ENCODE measurements at places on chromosomes 16 and 17. TPM values are rescaled to one million over a fixed set of nuclear protein-coding genes. Genes with fewer than 3 reads are reported as not detected.
A peak's percentile ranks its signal among the peaks of the same experiment; 100 is the strongest.

DNA sequence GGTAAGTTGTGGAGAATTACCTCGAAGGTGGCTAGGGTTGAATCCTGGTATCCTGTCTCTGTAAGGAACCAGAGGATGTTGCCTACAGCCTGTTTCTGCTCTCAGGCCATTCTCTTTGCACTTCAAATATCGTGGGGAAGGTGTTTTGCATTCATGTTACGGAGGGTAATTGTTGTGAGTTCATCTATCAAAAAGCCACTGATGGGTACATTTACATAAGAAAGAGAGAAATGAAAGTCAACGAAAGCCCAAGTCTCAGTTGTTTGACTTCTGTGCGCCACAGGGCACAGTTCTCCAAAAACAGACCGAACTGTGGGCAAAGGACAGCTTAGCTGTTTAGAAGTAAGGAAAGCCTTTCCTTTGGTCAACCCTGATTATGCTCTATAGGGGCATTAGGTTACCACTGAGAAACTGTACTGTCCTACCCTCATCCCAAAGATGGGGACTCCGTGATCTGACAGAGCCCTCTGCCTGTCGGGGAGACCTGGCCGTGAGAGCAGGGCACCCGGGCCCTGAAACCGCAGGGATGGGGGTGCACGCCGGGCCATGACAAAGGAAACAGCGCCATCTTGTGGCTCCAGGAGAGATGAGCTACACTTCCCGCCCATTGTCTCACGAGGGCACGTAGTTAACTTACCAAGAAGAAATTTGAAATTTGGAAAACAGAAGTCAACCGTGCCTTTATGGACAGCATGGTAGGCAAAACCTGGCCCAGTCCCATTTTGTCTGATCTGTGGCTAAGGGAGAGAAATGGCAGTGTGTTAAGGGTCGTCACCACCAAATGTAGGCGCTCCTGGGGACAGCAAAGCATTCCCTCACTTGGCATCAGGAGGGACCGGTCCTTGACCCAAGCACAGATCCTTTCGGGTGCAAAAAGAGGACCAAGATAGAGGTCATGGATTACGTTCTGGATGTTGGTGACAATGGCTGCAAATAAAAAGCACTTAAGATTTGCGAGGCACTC is 74.5 kb upstream of the DYNLRB2 start:
- DNase-seq, result peak; percentile 63
- peaks cover 6% of the 10 kb centered on the region for H3K27me3 ChIP-seq
- no peak overlapping the region for H3K4me3 ChIP-seq
- no peak overlapping the region for H3K27ac ChIP-seq

GRCh38 chr17:35214192-35214591 is 20.0 kb upstream of the SLC35G3 start:
- DNase-seq, result no peak
- H3K27ac ChIP-seq, result peak overlapping the region; percentile 92
- H3K36me3 ChIP-seq, result peaks cover 8% of the 10 kb centered on the region
- H3K4me1 ChIP-seq, result peaks cover 76% of the 10 kb centered on the region
- peak overlapping the region; percentile 71 for H3K4me3 ChIP-seq

- DNase-seq, result no peak
- no peaks in the 10 kb centered on the region for H3K27me3 ChIP-seq
- peaks cover 29% of the 10 kb centered on the region for H3K36me3 ChIP-seq
- H3K27ac ChIP-seq, result peak overlapping the region; percentile 31
These were observed 3.3 kb downstream of the TRPV2 start for GRCh38 chr17:16418685-16419068.

GRCh38 chr16:61564716-61565115 is 471.5 kb downstream of the CDH8 start:
- no peaks in the 10 kb centered on the region for H3K36me3 ChIP-seq
- no peaks in the 10 kb centered on the region for H3K27me3 ChIP-seq

DNA sequence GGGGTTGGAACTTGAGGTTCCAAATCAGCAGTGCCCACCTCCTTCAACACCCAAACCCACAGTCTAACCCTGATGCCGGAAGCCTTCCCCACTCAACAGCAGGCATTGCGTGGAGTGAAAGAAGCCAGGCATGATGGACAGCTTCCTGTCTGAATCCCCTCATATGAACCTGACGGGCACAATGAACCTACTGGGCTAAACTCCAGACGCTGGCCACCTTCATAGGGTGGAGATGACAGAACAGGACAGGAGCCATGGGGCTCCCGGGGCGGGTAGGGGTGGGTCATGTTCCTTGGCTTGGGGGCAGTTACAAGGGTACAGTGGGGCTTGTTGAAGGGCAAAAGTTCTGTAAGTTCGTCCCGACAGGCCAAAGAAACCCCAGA is 460 bp upstream of the HSBP1 start:
- DNase-seq, result no peak
- H3K36me3 ChIP-seq, result peaks cover 16% of the 10 kb centered on the region
- H3K27ac ChIP-seq, result peak overlapping the region; percentile 45
- H3K4me3 ChIP-seq, result peak overlapping the region; percentile 98
- peaks cover 30% of the 10 kb centered on the region for H3K4me1 ChIP-seq

DNA sequence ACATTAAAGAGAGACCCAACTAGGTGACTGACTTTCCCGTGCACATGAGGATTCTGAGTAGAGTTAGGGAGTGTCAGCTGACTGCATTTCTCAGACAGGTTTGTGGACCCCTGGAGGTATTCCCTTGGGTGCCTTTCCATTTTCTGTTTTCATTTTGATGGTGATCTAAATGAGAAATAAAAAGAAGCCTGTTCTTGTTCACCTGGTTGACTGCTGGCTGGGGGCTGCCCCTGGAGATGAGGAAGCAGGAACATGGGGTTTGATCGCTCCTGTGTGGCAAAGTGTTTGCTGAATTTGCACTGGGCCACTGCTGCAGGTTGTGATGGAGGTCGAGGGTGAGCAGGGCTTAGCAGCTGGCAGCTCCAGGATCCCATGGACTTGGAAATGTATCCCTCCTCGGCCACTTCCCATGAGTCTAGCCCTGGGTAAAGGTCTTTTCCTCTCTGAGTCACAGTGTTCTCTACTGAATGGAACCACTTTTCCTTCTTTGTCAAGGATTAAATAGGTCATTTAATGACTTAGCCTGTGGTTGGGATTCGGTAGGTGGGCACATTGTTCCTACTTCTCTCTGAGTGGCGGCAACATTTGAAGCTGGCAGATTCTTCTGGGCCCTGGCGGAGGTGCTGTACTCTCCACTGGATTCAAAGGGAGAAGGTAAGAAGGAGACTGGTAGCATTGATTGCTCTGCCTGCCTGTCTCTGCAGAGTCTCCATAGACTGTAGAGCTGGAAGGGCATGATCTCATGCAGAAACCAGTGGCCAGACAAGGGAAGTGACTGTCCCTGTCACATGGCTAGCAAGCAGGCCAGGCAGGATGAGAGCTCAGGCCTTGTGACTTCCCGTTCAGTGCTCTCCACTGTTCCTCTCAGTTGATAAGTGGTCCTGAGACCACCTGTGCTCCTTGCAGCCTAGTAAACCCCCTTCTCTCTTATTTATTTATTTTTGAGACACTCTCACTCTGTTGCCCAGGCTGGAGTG is 17.9 kb downstream of the SNX29 start:
- peaks cover 5% of the 10 kb centered on the region for H3K4me1 ChIP-seq
- no peaks in the 10 kb centered on the region for H3K27me3 ChIP-seq

DNA sequence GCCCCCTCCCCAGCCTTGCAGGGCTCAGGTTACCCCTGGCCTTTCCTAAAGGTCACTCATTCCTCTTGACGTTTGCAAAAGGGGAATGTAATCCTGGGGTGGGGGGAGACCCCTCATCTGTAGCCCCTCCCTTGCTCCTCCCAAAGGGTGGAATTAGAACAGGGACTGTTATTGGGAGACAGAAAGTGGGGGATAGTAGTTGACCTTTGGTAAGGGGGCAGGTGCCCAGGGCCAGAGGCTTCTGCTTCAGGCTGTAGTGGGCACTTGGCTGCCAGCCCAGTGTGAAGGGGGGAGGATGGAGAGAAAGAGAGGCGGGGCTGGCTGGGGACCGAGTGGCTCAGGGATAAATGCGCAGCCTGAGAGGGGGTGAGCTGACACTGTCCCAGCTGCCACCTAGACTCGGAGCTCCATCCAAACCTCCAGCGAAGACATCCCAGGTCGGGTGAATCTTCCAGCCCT is at the start of gene ENO3:
ENO3 (plus strand) TSS at position 374 of the 459 bp plus-strand sequence. CDS start 711 bp downstream, outside the sequence.
- peak within 1 kb of the TSS; percentile 86 for H3K4me3 ChIP-seq
- H3K4me1 ChIP-seq, result peaks cover 16% of the 10 kb centered on the region
- no peaks in the 10 kb centered on the region for H3K27me3 ChIP-seq
- no peak for DNase-seq
- peaks cover 21% of the 10 kb centered on the region for H3K36me3 ChIP-seq
- peak within 1 kb of the TSS; percentile 92 for H3K27ac ChIP-seq

DNA sequence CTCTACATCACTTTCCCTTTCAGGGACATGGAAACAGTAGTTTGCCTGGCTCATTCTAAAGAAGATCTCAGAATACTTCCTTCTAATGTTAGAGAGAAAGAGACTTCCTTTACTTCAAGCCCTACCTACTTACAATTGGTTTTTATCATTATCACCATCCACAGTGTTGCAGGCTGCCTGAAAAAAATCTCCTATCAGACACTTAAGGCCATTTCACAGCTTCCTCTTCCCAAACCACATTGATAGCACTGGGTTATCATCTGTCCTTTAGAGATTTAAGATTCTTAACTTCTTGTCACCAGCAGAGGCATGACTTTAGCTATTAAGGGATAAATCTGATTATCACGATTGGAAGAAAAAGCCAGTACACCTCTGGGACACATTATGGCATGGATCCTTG is 178.5 kb upstream of the TBX2 start:
- DNase-seq, result no peak
- H3K36me3 ChIP-seq, result peaks cover 17% of the 10 kb centered on the region
- peaks cover 61% of the 10 kb centered on the region for H3K4me1 ChIP-seq
- peak overlapping the region; percentile 90 for H3K27ac ChIP-seq

DNA sequence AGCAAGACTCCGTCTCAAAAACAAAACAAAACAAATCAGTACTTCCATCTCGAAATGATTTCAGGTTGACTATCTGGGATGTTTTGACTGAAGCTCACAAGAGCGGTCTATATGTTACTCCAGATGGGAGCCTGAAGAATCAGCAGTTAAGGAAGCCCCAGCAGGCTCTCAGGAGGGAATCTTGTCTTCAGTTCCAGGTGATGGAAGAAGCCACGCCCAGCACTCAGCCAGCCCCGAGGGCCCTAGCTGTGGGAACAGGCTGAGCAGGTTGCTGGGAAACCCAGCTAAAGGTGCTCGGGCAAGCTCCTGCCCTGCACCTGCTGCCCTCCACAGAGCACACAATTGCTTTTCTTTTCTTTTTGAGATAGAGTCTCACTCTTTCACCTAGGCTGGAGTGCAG is 32.4 kb downstream of the WIPI1 start:
- no peaks in the 10 kb centered on the region for H3K4me1 ChIP-seq
- H3K27me3 ChIP-seq, result no peaks in the 10 kb centered on the region
- no peak overlapping the region for H3K27ac ChIP-seq

GRCh38 chr17:79618383-79619067 is 7.7 kb upstream of the RBFOX3 start:
- peaks cover 8% of the 10 kb centered on the region for H3K27me3 ChIP-seq
- no peaks in the 10 kb centered on the region for H3K4me1 ChIP-seq
- no peak overlapping the region for H3K4me3 ChIP-seq
- no peak overlapping the region for H3K27ac ChIP-seq
- H3K36me3 ChIP-seq, result no peaks in the 10 kb centered on the region
- peak; percentile 4 for DNase-seq

GRCh38 chr17:21280081-21280518 is 4.4 kb upstream of the MAP2K3 start:
- H3K27me3 ChIP-seq, result no peaks in the 10 kb centered on the region
- peak; percentile 93 for DNase-seq
- peaks cover 42% of the 10 kb centered on the region for H3K4me1 ChIP-seq
- H3K36me3 ChIP-seq, result no peaks in the 10 kb centered on the region
- peak overlapping the region; percentile 63 for H3K27ac ChIP-seq

DNA sequence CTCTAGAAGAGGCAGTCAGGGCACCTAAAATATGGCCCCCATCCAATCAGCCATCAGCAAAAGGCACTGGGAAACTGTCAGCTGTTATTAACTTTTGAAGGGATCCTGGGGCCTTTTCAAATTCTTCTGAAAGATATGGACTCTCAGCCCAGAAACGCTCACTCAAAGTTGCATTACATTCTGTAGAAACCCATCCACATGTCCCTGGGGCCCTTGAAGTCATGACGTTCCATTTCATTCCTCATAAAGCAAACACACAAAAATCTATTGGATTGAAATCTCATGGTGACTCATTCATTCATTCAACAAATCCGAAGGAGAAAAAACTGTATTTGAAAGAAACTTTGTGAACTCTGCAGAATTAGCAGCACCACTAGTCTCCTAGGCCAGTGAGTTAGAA is 215.3 kb downstream of the C16orf95 start:
- no peaks in the 10 kb centered on the region for H3K36me3 ChIP-seq
- no peak for DNase-seq
- H3K27me3 ChIP-seq, result peaks cover 9% of the 10 kb centered on the region
- H3K27ac ChIP-seq, result no peak overlapping the region
- no peaks in the 10 kb centered on the region for H3K4me1 ChIP-seq

DNA sequence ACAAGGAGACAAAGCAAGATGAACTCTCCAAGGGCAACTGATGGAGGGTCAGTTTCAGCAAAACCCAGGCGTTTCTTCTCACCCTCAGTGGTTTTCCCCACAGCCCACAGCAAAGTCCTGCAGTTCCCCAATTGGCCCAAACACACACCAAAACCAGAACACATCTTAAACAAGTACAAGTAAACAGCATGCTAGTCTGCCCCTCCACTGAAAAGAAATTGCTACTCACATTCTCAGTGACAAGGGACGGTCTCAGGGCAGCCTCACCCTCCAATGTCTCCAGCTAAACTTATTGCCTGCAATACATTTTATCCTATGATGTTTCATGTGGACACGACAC is 300.6 kb upstream of the IRX3 start:
- H3K36me3 ChIP-seq, result no peaks in the 10 kb centered on the region
- DNase-seq, result no peak
- H3K27ac ChIP-seq, result no peak overlapping the region

DNA sequence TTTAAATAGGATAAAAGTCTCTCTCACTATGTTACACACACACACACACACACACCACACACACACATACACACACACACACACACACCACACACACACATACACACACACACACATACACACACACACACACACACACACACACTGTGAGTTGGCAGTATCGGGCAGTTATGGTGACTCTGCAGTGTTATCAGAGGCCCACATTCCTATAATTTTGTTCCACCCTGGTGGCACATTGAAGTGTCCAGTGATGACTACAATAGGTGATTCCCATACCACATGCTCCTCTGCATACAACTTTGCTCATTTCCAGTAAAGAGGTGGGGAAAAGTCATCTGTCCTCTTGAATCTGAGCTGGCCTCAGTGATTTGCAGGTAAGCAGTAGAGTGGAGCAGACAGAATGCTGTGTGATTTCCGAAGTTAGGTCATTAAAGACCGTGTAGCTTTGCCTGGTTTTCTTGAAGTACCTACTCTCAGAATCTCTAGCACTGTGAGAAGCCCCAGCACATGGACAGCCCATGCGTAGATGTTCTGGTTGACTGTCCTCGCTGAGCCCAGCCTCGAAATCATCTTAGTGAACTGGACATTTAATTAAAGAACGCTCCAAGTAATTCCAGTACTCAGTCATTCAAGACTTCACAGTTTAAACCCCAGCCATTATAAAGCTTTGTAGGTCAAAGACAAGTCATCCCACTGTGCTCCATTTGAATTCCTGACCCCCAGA is 836.6 kb upstream of the SOX9 start:
- no peak for DNase-seq
- H3K4me3 ChIP-seq, result no peak overlapping the region
- H3K4me1 ChIP-seq, result no peaks in the 10 kb centered on the region
- H3K27me3 ChIP-seq, result no peaks in the 10 kb centered on the region
- no peaks in the 10 kb centered on the region for H3K36me3 ChIP-seq

KCNJ16 gene
- total RNA-seq, result not detected

ZNF385C gene
- 0.58 TPM for total RNA-seq

SRCAP gene
- total RNA-seq, result 92.2 TPM

CTRB1 gene
- not detected for total RNA-seq

HP gene
- not detected for total RNA-seq

ATF7IP2 gene
- total RNA-seq, result 34.0 TPM

C1QTNF8 gene
- total RNA-seq, result not detected

Data from activated naive CD8-positive, alpha-beta T cell treated with anti-CD3 and anti-CD28 coated beads, Interleukin-2, amount 10 ng/mL, durations not matched to agents 7 days and 5 days (primary cell).